ENCODE measurements at places on chromosomes 5 and 9.

DNA sequence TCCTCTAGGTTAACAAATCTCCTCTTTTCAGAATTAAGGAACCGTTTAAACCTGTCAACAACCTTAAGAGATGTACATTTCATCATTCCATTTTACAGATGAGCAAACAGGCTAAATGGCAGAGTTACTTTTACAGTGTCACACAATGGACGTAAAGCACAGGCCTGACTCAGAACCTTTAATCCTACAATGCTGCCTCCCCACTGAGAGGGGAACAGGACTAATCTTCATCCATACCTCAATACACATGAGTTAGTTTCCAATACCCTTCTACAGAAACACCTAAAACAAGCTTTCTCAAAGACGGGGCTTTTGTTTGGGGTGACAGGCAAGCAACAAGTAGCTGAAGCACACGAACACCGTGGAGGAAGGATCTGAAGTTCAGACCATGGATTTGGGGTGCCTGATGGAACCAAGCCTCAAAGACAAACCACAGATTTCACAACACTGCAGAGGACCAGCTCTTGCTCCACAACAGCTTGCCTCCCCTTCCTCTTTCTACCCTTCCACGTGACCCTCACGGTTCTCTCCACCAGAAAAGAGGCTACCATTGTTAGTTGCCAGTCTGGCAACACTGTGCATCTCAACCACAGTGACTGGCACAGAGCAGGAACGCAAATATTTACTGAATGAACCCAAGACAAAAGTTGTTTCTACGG lies 1.8 kb downstream of the RNF130 start:
- DNase-seq: no peak

GRCh38 chr5:36403632-36404311 lies 102.1 kb upstream of the RANBP3L start:
- no peak for DNase-seq

DNA sequence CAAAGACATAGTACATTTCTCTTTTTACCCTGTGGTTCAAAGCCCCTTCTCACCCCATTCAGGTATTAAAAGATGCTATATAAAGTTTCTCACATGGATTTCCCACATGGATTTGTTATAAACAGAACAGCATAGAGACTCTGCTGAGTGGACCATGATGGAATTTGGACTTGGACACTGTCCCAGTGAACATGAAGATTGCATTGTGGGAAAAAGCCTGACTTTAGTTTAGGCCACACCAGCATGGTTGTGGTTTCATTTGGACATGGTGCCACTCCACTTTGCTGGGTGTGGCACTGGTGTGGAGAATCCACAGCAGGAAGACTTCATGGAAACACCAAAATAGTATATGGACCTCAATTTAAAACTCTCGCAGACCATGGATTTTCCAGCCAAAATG lies 124.6 kb downstream of the ARHGAP26 start:
- DNase-seq: no peak

- DNase-seq: no peak
These were observed 330.2 kb upstream of the NREP start for GRCh38 chr5:112087222-112087621.
